Right cardiac atrium (tissue), 5 donors: ENCODE measurements at places on chromosomes 2 and 18. TPM values are rescaled to one million over a fixed set of nuclear protein-coding genes. Genes with fewer than 3 reads are reported as not detected.

PDE1A gene
- 6.1 TPM for polyA plus RNA-seq

LHCGR gene
- polyA plus RNA-seq: 0.07 TPM

GRB14 gene
- polyA plus RNA-seq: 20.0 TPM

DTNB gene
- 3.6 TPM for polyA plus RNA-seq

NR4A2 gene
- 22.7 TPM for polyA plus RNA-seq

CCDC141 gene
- 18.1 TPM for polyA plus RNA-seq

KYNU gene
- 0.50 TPM for polyA plus RNA-seq

VWA3B gene
- 0.23 TPM for polyA plus RNA-seq

OXER1 gene
- polyA plus RNA-seq: 0.68 TPM

CYP1B1 gene
- 10.1 TPM for polyA plus RNA-seq

AQP4 gene
- polyA plus RNA-seq: 5.1 TPM

DPP10 gene
- 0.05 TPM for polyA plus RNA-seq

C1QL2 gene
- not detected for polyA plus RNA-seq

SLC11A1 gene
- 13.8 TPM for polyA plus RNA-seq

SERPINB3 gene
- not detected for polyA plus RNA-seq

FARP2 gene
- polyA plus RNA-seq: 6.1 TPM

ATG9A gene
- 43.1 TPM for polyA plus RNA-seq

ACADL gene
- polyA plus RNA-seq: 2.8 TPM

MARS2 gene
- polyA plus RNA-seq: 3.2 TPM
